ENCODE measurements at places on chromosomes 12 and 14. TPM values are rescaled to one million over a fixed set of nuclear protein-coding genes. Genes with fewer than 3 reads are reported as not detected.

FIGNL2 gene
- 0.33 TPM for total RNA-seq

CACNA2D4 gene
- total RNA-seq, result not detected

GALNT9 gene
- 2.1 TPM for total RNA-seq

AHNAK2 gene
- 65.5 TPM for total RNA-seq

MIP gene
- not detected for total RNA-seq

TCL1B gene
- not detected for total RNA-seq

COPZ1 gene
- 171 TPM for total RNA-seq

TMEM30B gene
- total RNA-seq, result 0.20 TPM

TPPP2 gene
- not detected for total RNA-seq

PTPRB gene
- total RNA-seq, result 63.4 TPM

BMAL2 gene
- total RNA-seq, result 29.8 TPM

All from mammary microvascular endothelial cell (primary cell).